ENCODE measurements at places on chromosomes 4 and X. TPM values are rescaled to one million over a fixed set of nuclear protein-coding genes. Genes with fewer than 3 reads are reported as not detected.

The PCDH10 gene
- not detected for polyA plus RNA-seq

The SPANXD gene
- polyA plus RNA-seq = not detected

The ARHGAP24 gene
- 0.29 TPM for polyA plus RNA-seq

The TEX13B gene
- not detected for polyA plus RNA-seq

The AKAP4 gene
- not detected for polyA plus RNA-seq
